GM23248 (cell line): ENCODE measurements at places on chromosomes 6 and 20.

DNA sequence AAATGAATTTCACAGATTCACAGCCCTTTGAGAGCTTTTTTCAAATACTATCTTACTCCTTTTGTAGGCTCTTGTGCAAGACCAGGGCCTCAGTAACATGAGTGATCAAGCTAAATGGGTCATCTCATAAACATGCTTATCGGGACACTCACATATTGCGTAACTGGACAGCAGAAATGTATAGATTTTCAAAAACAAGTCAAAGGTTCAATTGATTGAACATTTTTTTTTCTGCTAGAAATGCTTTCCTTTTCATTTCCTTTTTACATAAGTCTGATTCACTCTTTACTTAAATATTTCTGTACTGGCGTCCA is 8.7 kb upstream of the SALL4 start:
- DNase-seq: peak; percentile 47

GRCh38 chr6:3650076-3650958 is 101.2 kb downstream of the PXDC1 start:
- no peak for DNase-seq

GRCh38 chr6:64034910-64035655 is 399.5 kb downstream of the PHF3 start:
- DNase-seq: peak; percentile 4

- peak; percentile 53 for DNase-seq
Measured at GRCh38 chr6:151014404-151015100, 149.1 kb downstream of the MTHFD1L start.

- peak; percentile 25 for DNase-seq
Measured at GRCh38 chr6:142195862-142196541, 48.9 kb downstream of the VTA1 start.

- no peak for DNase-seq
Measured at GRCh38 chr20:61658563-61658962, 406.5 kb downstream of the CDH4 start.

GRCh38 chr6:163958646-163959045 is 544.1 kb downstream of the QKI start:
- DNase-seq: peak; percentile 19

- DNase-seq: no peak
Measured at GRCh38 chr6:129845696-129846095, 15.4 kb downstream of the TMEM244 start.

DNA sequence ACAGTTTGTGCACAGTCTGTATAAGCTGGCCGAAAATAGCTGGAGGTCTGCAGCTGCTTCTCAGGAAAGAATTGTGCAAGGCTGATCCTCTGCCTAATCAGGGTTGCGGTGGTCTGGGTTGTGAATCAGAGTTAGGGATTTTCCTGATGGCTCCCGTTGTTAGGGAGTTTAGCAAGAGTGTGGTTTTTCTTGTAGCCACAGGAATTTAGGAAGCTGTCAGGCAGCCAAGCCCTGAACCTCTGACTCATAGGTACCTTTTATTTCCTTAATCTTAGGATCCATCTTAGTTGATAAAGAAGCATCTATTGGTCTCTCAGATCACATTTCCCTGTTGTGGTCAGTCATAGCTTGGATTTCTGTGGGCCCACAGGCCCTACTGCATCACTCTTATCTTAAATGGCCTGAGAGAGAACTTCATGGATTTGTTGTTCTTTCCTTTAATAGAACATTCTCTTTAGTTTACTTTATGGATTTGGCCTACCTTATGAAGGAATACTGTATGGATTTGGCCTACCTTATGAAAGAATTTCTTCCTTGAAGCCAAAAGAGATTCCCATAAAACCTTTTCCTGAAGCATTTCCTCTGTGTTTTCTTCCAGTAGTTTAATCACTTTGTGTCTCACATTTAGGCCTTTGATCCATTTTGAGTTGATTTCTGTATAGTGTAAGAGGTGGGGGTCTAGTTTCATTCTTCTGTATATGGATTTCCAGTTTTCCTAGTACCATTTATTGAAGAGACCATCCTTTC is 10.3 kb downstream of the KIF25 start:
- peak; percentile 96 for DNase-seq

- no peak for DNase-seq
Measured at GRCh38 chr20:16308754-16309153, 264.5 kb downstream of the KIF16B start.
